ENCODE measurements at places on chromosomes 3 and 15.
A peak's percentile ranks its signal among the peaks of the same experiment; 100 is the strongest.

GRCh38 chr3:38099518-38099917 lies 37.4 kb downstream of the ACAA1 start:
- no peak for DNase-seq

DNA sequence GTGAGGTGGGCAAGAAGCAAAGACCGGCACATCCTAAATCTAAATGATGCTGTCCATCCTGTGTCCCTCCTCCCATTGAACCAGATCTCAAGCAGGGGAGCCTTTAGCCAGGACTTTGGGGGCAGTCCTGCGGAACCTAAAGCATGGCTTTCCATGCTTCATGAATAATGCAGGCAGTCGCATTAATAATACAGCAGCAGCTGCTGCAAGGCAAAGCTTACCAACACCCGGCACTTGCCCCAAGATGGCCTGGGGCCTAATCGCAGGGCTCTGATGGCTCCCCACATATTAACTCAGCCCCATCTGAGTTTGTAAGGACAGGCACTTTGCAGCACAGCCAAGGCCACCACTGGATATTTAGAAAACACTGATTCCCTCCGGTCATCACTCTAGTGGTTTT lies 114.4 kb downstream of the NTRK3 start:
- DNase-seq: no peak

- DNase-seq: no peak
Observed at GRCh38 chr15:51161491-51162220, 67.0 kb upstream of the TNFAIP8L3 start.

GRCh38 chr3:17505856-17506255 lies 236.6 kb downstream of the TBC1D5 start:
- DNase-seq: no peak

DNA sequence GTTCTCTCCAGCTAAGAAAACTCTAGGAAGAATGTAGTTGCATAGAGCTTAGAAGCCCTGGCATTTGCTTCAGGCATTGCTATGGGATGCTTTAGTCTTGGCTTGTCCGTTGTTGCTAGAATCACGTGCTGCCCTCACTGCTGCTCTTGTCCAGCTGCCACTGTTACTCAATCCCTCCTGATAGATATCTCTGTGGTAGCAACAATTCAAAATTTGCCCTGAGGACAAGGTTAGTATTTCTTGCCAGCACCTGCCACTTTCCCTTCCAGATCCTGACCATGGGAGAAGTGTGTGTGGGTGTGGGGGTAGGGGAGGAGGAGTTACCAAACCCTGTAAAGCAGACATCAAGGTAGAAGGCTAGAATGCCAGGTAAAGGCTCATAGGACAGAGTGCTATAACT lies 113.8 kb downstream of the PPM1L start:
- DNase-seq: no peak

- no peak for DNase-seq
Observed at GRCh38 chr3:20539666-20540065, 353.7 kb upstream of the SGO1 start.

- DNase-seq: no peak
Observed at GRCh38 chr3:122621112-122621511, 43.7 kb downstream of the PARP15 start.

DNA sequence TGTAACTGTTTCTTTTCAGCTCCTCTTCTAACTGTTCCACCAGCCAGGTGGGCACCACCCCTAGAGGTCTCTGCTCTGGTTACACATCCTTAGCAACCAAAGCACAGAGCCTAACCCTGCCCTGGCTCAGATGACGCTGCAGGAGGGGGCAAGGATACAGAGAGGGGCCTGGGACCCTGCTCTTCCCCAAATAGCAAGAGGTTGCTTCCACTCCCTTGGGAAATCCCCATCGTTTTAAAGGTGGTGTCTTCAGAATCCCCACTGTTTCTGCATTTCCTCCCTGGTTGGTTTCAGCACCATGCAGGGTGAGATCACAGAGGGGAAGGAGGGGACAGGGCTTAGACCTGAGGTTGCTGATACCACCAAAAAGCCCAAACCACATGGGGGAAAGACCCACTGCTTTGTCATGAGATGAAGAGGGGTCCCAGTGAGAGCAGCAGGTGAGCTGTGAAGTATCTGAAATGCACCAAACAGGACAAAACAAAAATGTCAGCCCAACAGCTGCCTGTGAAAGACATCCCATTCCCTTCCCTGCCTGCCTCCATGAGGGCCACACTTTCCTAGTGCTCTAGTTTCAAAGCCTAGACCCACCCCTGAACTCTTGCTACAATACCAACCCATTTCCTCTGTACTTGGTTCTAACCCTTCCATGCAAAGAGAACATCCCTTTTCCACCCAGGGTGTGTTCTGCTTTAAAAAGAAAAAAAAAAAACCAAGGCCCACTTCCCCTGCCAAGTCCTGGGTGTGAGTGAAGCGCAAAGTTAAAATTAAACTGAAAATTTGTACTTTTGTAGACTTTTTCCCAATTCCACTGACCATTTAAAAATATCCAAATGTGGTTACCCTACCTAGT lies 29.0 kb downstream of the ANP32A start:
- peak; percentile 31 for DNase-seq

GRCh38 chr3:148092624-148093347 lies 604.9 kb upstream of the AGTR1 start:
- DNase-seq: no peak

DNA sequence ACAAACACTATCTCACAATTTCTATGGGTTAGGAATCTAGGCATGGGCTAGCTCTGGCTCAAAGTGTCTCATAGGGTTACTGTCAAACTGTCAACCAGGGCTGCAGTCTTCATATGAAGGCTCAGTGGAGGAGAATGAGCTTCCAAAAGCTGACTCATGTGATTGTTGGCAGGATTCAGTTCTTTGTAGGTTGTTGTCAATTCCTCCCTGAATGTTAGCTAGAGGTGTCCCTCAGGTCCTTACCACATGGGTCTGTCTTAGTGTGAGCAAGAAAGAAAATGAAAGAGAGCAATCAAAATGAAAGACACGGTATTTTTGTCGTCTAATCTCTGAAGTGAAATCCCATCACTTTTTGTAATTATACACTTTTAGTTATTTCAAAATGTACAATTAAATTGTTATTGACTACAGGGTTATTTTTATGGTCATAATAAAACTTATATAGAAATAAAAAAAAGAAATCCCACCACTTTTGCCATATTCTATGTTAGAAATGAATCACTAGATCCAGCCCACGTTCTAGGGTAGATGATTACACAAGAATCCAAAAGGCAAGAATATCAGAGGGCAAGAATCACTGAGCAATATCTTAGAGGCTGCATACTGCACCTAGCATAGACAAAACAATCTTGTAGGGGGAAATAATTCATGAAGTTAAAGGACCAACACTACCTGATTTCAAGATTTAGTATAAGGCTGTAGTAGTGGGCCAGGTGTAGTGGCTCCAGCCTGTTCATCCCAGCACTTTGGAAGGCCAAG lies 8.4 kb downstream of the ACSBG1 start:
- no peak for DNase-seq

GRCh38 chr3:64417816-64418215 lies 192.6 kb upstream of the PRICKLE2 start:
- DNase-seq: no peak

DNA sequence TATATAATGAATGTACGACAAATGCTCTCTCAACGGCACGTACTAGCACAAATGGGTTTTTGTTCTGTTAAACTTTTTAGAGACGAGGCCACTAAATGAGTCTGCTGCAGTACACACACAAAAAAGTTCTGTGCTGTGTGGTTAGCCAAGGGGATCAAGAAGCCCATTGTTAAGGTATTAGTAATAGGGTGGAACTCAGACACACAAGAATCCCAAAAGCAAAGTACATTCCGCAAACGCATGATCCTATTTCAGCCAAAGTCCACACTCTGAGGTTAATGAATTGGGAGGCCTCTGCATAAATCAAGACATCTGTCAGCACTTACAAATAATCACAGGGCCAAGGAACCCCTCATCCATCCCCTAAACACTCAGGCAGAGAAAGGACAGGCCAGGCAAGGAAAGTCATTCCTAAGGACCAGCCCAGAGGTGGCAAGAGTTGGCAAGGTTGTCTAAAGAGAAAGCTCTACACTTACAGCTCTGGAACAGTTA lies 12.1 kb downstream of the OSBPL10 start:
- DNase-seq: no peak
